Hematopoietic multipotent progenitor cell treated with erythropoietin and hydrocortisone succinate and interleukin-3 and kit ligand, for 17 days (in vitro differentiated cells): ENCODE measurements at places on chromosomes 12 and 14.

- no peak for DNase-seq
Measured at GRCh38 chr14:100147181-100147631, 12.2 kb downstream of the DEGS2 start.

DNA sequence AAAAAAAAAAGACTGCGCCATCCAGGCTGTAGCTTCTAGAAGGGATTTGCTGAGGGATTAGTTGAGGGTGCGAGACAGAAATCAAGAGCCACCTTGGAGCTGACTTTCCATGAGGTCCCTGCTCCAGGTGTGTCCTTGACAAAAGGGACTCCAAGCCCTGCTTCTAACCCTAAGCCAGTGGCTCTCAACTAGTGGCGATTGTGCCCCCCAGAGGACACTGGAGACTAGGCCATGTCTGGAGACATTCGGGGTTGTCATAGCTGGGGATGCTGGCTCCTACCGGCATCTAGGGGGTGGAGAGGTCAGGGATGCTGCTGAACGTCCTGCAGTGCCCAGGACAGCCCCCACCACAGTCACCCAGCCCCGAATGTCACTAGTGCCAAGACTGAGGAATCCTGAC, 40.6 kb downstream of the SPRING1 start:
- DNase-seq = no peak

DNA sequence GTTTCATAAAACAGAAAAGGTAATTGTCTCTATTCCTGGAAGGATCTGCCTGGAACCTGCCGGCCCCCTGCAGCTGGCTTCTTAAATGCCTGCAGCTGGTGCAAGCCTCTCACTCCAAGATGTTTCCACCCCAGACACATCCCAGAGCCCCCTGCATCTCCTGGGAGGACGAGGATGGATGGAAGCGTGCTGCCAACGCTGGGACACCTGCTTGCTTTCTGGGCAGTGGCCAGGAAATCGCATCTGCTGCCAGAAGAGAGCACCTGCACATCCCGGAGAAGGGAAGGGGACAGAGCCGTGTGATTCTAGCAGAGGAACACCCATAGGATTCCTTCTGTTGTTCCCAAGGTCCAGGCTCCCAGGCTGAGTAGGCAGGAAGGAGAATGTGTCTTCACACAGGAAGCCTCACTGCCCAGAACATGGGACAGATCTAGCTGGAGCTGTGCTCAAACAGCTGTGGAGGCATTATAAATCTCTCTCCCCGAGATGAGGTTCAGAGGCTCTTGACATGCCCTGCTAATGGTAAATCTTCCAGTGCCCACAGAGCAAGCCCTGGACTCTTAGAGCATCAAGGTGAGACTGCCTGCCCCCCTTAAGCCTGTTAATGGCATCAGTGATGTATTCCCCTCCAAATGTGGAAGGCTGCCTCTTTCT, 138.8 kb upstream of the MAP1LC3B2 start:
- no peak for DNase-seq

DNA sequence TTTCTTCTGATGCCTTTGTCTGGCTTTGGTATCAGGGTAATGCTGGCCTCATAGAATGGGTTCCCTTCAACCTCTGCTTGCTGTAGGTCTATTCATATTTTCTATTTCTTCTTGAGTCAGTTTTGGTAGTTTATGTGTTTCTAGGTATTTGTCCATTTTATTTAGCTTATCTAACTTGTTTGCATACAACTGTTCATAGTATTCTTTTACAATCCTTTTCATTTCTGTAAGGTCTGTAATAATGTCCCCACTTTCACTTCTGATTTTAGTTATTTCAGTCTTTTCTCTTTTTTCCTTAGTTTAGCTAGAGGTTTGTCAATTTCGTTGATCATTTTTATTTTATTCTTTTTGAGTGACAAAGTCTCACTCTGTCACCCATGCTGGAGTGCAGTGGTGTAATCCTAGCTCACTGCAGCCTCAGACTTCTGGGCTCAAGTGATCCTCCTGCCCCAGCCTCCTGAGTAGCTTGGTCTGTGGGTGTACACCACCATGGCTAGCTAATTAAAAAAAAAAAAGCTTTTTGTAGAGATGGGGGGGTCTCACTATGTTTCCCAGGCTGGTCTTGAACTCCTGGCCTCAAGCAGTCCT, 11.7 kb downstream of the TTLL5 start:
- no peak for DNase-seq

GRCh38 chr12:131089531-131090273, 136.0 kb downstream of the ADGRD1 start:
- no peak for DNase-seq

- DNase-seq = no peak
Measured at GRCh38 chr14:51602310-51602709, 49.4 kb upstream of the FRMD6 start.

- no peak for DNase-seq
Measured at GRCh38 chr14:23005451-23006187, 4.3 kb downstream of the C14orf93 start.

DNA sequence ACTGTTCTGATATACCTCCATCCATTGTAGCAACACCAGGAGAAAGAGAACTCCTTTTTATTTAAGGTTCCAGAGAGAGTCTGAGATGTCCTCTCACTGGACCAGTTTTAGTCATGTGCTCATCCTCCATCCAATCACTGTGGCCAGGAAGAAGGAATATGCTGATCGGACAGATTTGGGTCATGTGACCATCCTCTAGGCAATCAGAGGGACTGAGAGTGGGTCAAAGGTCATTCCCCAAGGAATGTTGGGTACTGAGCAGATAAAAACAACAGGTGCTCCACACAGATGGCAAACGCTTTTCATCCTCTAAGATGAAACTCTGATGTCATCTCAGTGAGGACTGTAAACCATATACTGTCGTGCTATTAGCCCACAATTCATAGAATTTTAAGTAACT, 28.8 kb upstream of the RPH3A start:
- no peak for DNase-seq

GRCh38 chr12:116421785-116422538, 137.2 kb upstream of the MAP1LC3B2 start:
- no peak for DNase-seq

GRCh38 chr14:95192311-95192710, 35.0 kb upstream of the DICER1 start:
- no peak for DNase-seq

DNA sequence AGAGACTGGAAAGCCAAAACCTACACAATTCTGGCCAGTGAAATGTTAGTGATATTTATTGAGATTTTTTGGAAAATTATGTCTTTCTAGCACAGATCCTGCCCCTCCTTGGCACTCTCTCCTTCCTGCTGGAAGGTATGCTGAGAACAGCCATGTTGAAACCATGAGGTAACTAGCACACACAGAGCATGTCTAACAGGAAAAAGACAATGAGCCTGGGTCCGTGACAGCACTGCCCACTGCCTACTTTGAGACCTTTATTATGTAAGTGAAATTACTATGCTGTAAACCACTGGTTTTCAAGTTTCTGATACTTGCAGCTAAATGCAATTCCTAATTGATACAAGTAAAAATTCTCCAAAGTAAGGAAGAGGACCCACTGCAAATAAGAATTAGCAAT, 81.6 kb upstream of the SINHCAF start:
- no peak for DNase-seq

GRCh38 chr14:79972230-79972629, 239.1 kb downstream of the DIO2 start:
- DNase-seq = no peak

DNA sequence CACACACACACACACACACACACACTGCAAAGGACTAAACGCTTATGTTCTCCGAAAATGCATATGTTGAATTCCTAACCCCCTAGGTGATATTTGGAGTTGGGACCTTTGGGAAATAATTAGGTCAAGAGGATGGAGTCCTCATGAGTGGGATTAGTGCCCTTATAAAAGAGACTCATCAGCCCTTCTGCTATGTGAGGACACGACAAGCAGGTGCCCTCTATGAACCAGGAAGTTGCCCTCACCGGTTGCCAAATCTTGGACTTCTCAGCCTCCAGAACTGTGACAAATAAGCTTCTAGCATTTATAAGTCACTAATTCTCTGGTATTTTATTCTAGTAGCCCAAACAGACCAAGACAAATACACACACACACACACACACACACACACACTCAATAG, 20.7 kb upstream of the TCP11L2 start:
- no peak for DNase-seq
